Activated CD4-positive, CD25-positive, alpha-beta regulatory T cell treated with anti-CD3 and anti-CD28 coated beads, Interleukin-2, amount 50 U/mL, for 16 hours (primary cell): ENCODE measurements at places on chromosomes 16 and 17.

GRCh38 chr16:19113577-19114358 lies at the start of gene ITPRIPL2:
TSS of gene ITPRIPL2 (plus strand) at chr16:19113964. CDS start at chr16:19114462, 498 bp downstream.
- no peak for DNase-seq

DNA sequence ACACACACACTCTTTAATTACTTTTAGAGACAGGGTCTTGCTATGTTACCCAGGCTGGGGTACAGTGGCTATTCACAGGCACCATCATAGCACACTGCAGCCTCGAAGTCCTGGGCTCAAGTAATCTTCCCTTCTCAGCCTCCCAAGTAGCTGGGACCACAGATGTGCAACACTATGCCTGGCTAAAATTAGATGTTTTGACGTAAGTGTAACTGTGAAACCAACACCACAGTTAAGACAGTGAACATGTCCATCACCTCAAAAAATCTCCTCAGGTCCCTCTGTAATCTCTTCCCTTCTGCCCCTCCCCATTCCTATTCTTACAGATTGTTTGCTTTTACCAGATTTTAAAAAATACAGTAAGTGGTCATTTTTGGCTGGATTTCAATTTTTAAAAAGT lies 66.7 kb downstream of the RPGRIP1L start:
- DNase-seq: no peak

GRCh38 chr16:35298460-35299243 lies 1839.2 kb downstream of the TP53TG3F start:
- no peak for DNase-seq

- DNase-seq: no peak
These were observed 10.6 kb upstream of the TFAP4 start for GRCh38 chr16:4283441-4283840.

GRCh38 chr16:46583036-46583435 lies 38.1 kb downstream of the SHCBP1 start:
- no peak for DNase-seq

DNA sequence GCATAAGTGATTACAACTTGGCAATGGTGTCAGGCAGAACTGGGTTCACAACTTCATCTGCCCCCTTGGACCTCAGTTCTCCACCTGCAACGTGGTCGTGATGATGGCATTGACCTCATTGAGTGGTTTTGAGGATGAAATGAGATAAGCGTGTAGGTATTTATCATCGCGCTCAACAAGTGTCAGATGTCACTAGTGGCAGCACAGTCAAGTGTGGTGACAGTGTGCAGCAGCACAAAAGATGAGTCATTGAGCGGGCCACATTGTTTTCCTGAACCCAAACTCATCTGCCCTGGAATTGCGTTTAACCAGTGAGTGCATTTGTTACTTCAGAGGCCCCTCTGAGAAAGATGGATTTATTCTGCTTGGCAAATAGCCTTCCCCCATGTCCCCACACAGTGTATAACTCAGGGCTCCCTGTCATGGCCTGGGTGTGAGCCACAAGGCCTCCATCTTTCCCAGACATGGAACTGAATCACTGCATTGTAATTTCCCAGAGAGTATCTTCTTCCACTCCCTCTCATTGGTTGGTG lies 20.9 kb downstream of the IRX3 start:
- no peak for DNase-seq

DNA sequence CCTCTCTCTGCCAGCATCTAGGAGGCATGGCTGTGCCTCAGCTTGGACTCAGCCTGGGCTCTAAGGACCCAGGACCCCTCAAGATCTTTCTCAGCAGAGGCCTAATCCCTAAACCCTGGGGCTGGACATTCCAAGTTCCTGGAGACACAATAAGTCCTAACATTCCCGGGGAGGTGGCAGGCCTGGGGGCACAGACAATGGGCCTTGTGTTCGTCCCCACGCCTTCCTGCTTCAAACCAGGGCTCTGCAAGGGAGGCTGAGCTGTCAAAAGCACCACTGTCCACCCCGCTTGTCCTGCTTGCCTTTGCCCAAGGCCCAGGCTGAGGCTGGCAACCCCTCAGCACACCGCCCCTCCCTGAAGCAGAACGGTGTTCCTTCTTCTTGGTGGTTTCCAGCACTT lies 13.7 kb downstream of the SDK2 start:
- no peak for DNase-seq

DNA sequence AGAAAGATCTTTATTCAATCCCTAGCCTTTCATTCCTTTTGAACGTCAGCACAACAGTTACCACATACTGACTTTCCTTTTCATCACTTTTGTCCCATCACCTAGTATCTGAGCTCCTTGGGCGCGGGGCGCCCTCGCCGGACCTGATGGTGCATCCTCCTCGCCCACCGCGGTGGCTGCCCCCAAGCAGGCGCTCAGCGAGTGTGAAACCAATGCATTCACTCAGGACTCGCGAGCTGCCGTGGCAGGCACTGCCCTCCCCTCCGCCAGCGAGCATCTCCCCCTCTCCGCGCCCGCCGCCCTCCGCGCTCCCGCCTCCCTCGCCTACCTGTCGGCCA lies 756 bp downstream of the KLHL11 start:
- DNase-seq: no peak

DNA sequence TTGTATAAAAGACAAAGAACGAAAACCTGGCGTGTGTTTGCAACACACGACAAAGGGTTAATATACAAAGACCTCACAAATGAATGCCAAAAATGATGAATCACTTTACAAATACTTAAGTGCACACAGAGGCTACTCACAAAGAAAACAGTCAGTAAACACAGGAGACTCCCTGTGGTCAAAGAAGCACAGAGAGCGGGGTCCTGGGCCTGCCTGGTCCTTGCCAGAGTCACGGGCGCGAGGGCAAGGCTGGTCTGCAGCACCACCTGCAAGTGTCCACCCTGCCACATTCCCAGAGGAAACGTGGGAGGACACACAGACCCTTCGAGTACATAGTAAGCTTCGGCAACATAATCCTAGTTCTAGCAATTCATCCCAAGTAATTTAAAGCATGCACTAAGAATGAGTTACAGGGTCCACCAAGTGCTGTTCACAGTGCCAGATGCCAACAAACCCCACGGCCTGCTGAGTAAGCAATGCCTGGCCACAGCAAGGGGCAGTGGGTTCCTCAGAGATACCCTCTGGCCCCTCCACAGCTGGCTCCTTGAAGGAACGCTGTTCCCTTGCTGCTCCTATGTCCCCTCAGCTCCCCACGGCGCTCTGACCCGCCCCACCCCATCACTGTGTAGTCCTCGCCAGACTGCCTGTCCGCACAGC lies 24.6 kb upstream of the FAAP100 start:
- no peak for DNase-seq

DNA sequence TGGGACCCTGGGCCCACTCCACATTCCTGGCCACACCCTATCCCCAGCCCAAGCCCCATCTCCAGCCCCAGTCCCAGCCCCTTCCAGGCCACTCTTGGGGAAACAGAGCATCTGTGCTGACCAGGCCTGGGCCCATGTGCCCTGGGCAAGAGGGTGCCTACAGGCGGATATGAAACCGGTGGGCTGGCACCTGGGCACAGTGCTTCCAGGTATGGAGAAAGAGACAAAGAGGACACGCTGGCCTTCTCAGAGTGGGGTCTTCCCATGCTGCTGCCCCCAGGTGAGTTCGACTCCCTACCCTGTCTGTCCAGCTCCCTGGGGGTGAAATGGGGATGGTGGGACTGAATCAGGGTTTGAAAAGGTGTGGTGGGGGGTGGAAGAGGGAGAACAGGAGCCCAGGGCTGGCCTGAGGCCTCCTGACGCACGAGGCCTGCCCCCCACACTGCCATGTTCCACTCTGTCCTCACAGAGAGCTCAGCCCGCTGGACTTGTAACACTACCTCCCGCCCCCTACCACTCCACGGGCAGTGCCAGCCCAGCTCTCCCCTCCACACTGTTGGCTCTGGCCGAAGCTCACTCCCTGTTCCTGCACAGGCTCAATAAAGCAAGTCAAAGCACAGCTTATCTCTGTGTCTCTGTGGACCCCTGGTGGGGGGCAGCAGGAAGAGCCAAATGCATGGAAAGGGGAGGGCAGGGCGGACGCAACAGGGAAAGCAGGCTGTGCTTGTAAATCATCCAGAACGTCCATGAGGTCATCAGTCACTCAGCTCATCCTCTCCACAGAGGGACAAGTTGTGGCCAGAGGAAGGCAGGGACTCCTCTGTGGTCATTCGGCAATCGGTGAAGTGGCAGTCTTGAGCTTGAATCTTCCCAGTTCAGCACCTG lies 71.1 kb upstream of the TMEM97 start:
- DNase-seq: no peak

GRCh38 chr16:23502466-23502865 lies 7.8 kb downstream of the GGA2 start:
- DNase-seq: no peak

DNA sequence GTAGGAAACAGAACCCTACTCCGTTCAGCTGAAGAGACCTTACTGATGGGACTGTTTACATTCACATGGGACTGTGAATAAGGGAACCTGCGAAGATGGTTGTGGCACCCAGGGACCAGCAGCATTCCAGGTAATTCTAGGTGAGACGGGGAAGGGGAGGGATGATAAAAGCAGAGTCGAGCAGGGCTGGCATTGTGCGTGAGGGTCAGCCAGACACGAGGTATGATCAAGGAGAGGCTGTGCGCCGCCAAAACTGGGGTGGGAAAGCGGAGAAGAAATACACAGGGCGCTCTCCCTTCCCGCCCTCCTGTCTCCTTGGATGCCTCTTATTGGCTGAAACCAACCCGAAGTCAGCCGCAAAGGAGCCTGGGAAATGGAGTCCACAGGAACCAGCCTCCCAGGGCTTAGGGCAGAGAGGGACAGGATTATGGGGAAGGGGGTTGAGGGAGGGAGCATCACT lies 38.4 kb upstream of the CSNK2A2 start:
- peak; percentile 25 for DNase-seq

DNA sequence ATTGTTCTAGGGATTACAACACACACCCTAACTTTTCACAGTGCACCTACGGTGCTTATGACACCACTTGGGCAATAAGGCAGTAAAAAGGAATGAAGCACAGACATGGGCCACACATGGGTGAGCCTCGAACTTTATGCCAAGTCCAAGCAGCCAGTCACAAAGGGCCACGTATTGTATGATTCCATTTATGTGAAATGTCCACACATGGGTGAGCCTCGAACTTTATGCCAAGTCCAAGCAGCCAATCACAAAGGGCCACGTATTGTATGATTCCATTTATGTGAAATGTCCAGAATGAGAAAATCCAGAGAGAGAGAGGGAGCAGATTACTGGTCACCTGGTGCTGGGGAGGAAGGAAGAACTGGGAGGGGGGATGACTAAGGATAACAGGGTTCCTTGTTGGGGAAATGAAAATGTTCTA lies 22.2 kb downstream of the RMI2 start:
- DNase-seq: no peak

- DNase-seq: no peak
These were observed 118.3 kb downstream of the PPM1E start for GRCh38 chr17:58873926-58874325.

- DNase-seq: peak; percentile 8
These were observed 55.9 kb upstream of the ADCY7 start for GRCh38 chr16:50210266-50211038.

GRCh38 chr17:27475070-27475673 lies 18.9 kb downstream of the KSR1 start:
- no peak for DNase-seq

GRCh38 chr16:65698791-65699321 lies 577.0 kb upstream of the CDH11 start:
- no peak for DNase-seq

DNA sequence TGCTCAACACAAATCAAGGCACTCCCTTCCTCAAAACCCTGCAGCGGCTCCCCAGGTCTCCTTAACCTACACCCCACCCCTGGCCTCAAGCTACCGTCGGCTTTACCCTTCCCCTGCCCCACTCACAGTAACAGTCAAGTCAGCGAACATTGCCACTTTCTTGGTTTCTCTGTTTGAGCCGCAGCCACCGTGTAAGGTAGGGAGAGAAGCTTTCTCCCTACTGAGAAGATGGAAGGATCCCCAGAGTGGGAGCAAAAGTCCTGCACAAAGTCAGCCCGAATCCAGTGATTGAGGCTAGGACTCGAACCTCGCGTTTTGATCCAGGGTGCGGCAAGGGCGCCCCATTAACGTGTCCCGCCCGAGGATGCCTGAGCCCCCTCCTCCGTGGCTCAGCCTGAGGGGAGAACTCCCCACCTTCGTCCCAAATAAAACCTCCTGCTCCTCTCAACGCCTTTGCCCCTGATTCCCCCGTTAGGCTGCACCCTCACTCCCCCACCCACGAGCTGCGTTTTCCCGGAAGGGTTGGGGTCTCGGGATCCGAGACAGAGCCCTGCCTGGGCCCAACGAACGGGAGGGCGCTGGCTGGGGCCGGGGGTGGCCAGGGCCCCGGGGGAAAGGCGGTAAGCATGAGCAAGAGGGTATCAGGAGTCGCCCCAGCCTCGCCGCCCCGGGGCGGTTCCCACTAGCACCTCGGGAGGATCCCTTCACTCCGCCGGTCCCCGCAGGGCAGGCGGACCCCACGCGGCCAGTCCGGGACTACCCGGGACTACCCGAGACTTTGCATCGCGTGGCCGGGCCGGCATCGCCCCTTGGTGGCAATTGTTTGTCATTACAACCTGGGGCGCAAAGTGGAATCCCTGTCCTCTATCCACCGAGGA lies 9.9 kb upstream of the NAGS start:
- DNase-seq: no peak

GRCh38 chr17:48728232-48729231 lies at the start of gene HOXB13:
TSS of gene HOXB13 (minus strand) at chr17:48728750. CDS start at chr17:48728593, 157 bp downstream.
- DNase-seq: no peak

- no peak for DNase-seq
These were observed 6.5 kb upstream of the CCL23 start for GRCh38 chr17:36024106-36024869.

DNA sequence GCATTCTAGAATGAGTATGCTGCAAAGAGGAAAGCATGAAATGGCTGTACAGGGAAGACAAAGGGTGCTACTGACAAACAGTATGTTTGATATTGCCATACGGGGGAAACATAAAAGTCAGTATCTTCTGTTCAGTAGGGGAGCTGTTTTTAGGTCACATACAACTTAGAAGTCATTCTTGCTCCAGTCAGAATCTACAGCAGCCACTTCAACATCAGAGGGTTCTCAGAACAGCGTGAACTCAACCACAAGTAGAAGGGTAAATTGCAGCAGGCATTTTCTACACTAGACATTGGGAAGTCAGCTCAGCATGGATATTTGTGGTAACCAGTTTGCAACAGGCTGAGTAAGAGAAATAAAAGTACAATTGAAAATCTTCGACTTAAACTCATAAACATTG lies 1241.8 kb upstream of the GOT2 start:
- DNase-seq: no peak
